ENCODE measurements at places on chromosomes 1 and 21.
A peak's percentile ranks its signal among the peaks of the same experiment; 100 is the strongest.

- no peak for DNase-seq
Observed at GRCh38 chr1:151540982-151541377, 871 bp downstream of the TUFT1 start.

- no peak for DNase-seq
Observed at GRCh38 chr1:162629651-162630050, 2.6 kb upstream of the DDR2 start.

DNA sequence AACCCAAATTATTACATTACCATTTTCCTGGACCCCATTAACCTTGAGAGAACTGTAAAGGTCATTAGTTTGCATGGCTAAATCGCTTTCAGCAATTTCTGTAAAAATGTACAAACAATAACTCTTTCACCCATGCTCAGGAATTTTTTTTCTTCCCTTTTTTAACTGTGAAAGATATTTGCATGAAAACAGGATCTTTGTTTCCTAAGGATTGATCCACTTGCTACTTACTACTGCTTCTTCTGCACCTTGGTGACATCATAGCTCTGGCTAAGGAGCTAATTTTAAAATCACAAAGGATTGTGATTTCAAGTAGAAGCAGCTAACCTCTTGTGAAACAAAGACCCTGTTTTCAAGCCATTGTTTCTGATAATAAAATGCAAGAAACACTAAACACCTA, 274.6 kb upstream of the ESRRG start:
- no peak for DNase-seq

DNA sequence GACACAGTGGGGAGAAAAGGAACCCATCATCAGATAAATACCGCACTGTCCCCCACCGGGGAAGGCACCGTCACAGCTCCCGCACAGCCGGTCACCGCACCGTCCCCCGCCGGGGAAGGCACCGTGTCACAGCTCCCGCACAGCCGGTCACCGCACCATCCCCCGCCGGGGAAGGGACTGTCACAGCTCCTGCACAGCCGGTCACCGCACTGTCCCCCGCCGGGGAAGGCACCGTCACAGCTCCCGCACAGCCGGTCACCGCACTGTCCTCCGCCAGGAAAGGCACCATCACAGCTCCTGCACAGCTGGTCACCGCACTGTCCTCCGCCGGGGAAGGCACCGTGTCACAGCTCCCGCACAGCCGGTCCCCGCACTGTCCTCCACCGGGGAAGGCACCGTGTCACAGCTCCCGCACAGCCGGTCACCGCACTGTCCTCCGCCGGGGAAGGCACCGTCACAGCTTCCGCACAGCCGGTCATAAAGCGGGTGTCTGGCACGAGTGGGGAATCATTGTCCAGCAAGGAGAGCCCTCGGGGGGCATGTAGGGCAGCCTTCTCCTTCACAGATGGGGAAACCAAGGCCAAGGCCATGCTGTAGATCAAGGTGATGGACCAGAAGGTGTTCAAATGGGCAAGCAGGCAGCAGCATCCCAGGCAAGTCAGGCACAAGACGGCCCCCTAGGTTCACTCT, 280.1 kb downstream of the NPHP4 start:
- no peak for DNase-seq

DNA sequence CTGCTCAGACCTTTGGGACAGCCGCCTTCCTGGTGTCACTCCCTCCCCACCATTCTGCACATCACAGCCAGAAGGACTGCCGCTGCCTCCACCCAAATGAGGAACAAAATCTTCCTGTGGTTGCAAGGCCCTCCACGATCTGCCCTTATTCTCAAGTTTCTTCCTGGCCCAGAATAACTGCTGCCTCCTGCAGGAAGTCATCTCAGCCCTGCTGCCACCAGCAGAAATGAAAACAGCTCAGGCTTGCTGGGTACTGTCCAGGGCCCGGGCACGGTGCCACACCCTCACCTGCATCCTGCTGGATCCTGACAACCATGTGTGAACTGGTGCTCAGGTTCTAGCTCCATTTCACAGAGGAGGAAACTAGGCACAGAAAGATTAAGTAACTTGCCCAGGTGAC, 2.8 kb downstream of the CLDN19 start:
- no peak for DNase-seq

DNA sequence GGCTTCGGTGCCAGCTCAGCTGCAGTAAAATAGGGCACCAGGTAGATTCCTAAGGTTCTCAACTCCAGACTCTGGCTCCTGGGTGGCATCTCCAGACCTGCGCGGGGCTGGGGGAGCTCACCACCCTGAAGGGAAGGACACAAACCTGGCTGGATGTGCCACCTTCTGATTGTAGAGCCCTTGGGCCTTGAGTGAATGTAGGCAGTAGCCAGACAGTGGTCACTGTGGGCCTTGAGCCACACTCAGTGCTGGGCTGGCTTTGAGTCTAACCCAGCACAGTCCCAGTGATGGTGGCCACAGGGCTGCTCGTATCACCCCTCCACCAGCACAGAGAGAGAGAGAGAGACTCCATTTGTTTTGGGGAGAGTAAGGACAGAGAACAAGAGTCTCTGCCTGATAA, 38.0 kb upstream of the SH3GLB1 start:
- no peak for DNase-seq

DNA sequence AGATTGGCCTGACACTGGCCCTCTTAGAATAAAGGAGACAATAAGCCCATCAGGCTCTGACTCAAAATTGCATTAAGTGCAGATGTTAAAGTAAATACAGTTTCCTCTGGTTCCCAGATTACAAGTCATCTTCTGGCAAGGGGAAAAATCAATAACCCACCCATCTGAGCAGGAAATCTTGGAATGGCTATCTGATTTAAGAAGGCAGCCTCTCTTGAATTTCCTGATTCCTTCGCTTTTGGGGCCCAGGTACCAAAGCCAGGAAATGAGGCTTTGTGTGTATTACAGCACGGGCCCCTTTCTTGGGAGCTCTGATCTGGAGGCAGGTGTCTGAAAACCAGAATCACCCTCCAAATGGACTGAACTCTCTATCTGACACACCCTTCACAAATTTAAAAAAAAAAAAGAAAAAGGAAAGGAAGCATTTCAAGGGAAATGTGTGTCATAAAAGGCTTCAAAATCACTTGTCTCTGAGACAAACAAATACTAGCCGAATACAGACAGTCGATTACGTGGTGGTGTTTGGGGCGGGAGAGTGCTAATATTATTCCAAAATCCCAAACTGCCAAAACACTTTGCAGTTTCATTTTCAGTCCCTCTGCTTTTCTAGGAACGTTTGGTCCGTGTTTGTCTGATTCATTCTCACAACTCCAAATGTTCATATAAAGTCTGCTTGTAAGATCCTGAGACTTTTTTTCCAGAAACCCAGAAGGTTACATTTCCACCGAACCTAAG, 240.9 kb upstream of the CAMK1G start:
- no peak for DNase-seq

DNA sequence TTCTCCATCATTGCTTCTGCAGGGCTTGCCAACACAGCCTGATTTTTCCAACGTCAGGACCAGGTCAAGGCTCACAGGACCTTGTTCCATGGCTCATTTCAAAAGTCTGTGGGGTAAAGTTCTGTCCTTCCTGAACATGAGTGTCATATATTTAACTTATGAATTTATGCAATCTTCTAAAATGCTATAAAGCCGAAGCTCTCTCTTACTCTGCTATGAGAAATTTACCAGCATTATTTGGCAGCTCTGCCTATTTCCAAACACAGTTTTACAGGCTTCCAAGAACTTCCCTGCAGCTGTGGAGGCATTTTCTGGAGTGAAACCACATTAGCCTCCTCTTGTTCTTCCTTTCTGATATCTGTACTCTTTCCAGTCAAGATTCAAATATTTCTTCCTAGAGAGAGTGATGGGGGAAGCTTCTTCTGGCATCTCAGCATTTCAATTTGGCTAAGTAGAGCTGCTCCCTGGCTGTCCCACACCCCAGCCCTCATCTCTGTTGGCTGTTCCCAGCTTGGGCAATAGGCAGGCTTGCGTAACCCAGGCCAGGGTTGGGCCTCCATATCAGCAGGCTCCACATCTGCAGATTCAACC, 15.6 kb upstream of the HMGCS2 start:
- DNase-seq: peak; percentile 13
